ENCODE measurements at places on chromosomes 11 and 22. TPM values are rescaled to one million over a fixed set of nuclear protein-coding genes. Genes with fewer than 3 reads are reported as not detected.

DNA sequence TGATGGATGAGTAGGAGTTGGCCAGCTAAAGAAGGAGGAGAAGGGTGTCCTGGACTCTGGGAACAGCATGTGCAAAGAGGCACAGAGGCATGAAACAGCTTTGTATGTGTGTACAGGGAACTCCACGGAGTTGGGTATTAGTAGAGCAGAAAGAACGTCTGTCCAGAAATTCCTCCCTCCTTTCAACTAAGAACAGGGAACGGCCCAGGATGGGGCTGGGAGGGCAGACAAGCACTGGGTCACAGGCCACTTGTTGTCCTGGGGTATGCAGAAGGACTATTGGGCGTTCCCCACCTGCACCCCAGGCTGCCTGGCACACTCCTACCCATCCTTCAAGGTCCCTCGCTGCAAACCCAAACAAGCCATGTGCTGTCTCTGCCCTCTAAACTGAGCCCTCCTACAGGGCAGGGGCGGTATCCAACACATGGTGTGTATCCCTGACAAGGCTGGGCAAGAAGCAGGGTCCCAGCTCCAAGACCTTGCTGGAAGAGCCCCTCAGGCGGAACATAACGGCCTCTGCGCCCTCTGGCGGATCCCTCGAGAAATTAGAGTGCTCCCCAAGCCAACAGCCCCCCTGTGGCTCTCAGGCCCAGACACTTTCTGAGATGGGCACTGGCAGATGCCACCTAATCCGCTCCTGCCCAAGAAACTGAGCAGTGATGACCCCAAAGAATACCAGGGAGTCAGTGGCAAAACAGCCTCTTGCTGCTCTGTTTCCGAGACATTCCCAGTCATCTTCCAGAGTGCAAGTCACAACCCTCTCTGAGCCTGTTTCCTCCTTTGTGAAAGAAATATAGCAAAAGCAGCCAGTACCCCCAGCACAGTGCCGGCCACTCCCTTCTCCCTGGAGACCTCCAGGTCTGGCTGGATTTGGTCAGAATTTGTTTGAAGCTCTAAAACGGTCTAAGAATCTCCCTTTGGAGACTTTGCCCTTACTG is 1.6 kb upstream of the ELFN2 start:
- DNase-seq, result peak; percentile 32
- peaks cover 13% of the 10 kb centered on the region for H3K27me3 ChIP-seq
- H3K36me3 ChIP-seq, result no peaks in the 10 kb centered on the region
- H3K4me3 ChIP-seq, result no peak overlapping the region
- H3K4me1 ChIP-seq, result peaks cover 14% of the 10 kb centered on the region

- H3K27me3 ChIP-seq, result no peaks in the 10 kb centered on the region
- H3K27ac ChIP-seq, result no peak overlapping the region
- no peaks in the 10 kb centered on the region for H3K4me1 ChIP-seq
- no peak overlapping the region for H3K4me3 ChIP-seq
- no peak for DNase-seq
Observed at GRCh38 chr11:130128626-130129025, 31.0 kb upstream of the ST14 start.

GRCh38 chr11:535519-536454 is at the start of gene HRAS:
TSS of gene HRAS (minus strand) at chr11:535576.
- H3K27ac ChIP-seq, result peak within 1 kb of the TSS; percentile 90
- H3K27me3 ChIP-seq, result no peaks in the 10 kb centered on the region
- DNase-seq, result peak; percentile 93
- peaks cover 44% of the 10 kb centered on the region for H3K4me1 ChIP-seq
- H3K36me3 ChIP-seq, result peaks cover 8% of the 10 kb centered on the region

SCARF2 gene
- 6.9 TPM for total RNA-seq

OR52E2 gene
- total RNA-seq, result not detected

DNA sequence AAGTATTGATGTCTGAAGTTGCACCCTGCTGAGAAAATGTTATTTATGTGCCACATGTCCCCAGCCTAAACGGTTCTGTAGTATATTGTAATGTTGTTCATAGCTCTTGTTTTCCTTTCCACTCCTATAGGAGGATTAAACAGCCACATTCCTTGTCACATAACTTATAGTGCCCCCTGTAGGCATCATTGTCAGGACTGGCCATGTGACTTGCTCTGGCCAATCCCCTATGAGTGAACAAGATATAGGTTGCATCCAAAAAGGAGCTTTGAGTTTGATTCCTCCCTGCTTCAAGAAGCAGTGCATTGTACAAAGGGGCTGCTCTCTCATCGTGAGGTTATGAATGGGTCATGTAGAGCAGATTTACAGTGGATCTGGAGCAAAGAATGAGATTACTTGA is 717.6 kb upstream of the ANO5 start:
- H3K27me3 ChIP-seq, result no peaks in the 10 kb centered on the region
- DNase-seq, result no peak
- H3K27ac ChIP-seq, result no peak overlapping the region
- H3K4me3 ChIP-seq, result no peak overlapping the region
- no peaks in the 10 kb centered on the region for H3K36me3 ChIP-seq

DLG2 gene
- 2.0 TPM for total RNA-seq

CPT1B gene
- total RNA-seq, result 71.8 TPM

HDHD5 gene
- total RNA-seq, result 17.7 TPM

BIRC2 gene
- 105 TPM for total RNA-seq

HEPN1 gene
- not detected for total RNA-seq

- no peak overlapping the region for H3K27ac ChIP-seq
- H3K4me3 ChIP-seq, result no peak overlapping the region
- no peaks in the 10 kb centered on the region for H3K36me3 ChIP-seq
- H3K27me3 ChIP-seq, result no peaks in the 10 kb centered on the region
- no peaks in the 10 kb centered on the region for H3K4me1 ChIP-seq
- DNase-seq, result no peak
Observed at GRCh38 chr11:103167166-103167565, 57.9 kb downstream of the DYNC2H1 start.

WEE1 gene
- 41.1 TPM for total RNA-seq

GRCh38 chr11:17013548-17014320 is 480 bp downstream of the PLEKHA7 start:
- no peak for DNase-seq
- H3K27me3 ChIP-seq, result peaks cover 21% of the 10 kb centered on the region
- H3K4me3 ChIP-seq, result no peak overlapping the region
- H3K27ac ChIP-seq, result no peak overlapping the region

ANO5 gene
- not detected for total RNA-seq

GRCh38 chr11:94815705-94816344 is 47.7 kb downstream of the AMOTL1 start:
- no peaks in the 10 kb centered on the region for H3K4me1 ChIP-seq
- H3K27ac ChIP-seq, result no peak overlapping the region
- DNase-seq, result no peak
- peaks cover 3% of the 10 kb centered on the region for H3K27me3 ChIP-seq
- no peak overlapping the region for H3K4me3 ChIP-seq
- H3K36me3 ChIP-seq, result no peaks in the 10 kb centered on the region
